ENCODE measurements at places on chromosomes 12 and 14.

GRCh38 chr12:76236640-76237039 is 111.6 kb downstream of the BBS10 start:
- no peak for DNase-seq

GRCh38 chr12:62799126-62799736 is 135.7 kb downstream of the PPM1H start:
- DNase-seq: no peak

DNA sequence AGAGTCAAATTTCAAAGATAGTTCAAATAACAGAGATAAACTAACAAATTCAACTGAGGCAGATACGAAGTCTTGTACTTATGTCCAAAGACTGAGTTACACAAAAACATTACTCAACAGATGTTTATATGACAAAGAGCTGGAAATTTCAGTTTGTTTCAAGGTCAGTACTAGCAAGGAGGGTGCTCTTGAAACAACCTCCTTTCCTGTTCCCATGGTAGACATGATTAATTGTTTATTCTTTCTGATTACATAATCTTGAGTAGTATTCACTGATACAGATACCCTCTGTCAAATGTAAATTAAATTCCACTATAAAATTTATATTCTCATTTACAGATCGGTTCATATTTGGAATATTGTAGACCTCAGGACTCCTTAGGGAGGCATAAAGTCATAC is 23.4 kb downstream of the TSPAN8 start:
- no peak for DNase-seq

DNA sequence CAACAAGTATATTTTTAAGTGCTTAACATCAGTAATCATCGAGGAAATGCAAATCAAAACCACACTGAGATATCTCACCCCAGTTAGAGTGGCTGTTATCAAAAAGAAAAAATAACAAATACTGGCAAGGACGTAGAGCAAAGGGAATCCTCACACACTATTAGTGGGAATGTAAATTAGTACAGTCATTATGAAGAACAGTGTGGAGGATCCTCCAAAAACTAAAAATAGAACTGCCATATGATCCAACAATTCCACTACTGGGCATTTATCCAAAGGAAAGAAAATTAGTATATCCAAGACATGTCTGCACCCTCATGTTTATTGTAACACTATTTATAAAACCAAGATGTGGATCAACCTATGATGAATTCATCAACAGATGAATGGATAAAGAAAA is 149.0 kb upstream of the PWP1 start:
- DNase-seq: no peak

GRCh38 chr12:44397631-44398030 is 478.5 kb downstream of the NELL2 start:
- DNase-seq: no peak
